ENCODE measurements at places on chromosomes 3 and 15.
A peak's percentile ranks its signal among the peaks of the same experiment; 100 is the strongest.

DNA sequence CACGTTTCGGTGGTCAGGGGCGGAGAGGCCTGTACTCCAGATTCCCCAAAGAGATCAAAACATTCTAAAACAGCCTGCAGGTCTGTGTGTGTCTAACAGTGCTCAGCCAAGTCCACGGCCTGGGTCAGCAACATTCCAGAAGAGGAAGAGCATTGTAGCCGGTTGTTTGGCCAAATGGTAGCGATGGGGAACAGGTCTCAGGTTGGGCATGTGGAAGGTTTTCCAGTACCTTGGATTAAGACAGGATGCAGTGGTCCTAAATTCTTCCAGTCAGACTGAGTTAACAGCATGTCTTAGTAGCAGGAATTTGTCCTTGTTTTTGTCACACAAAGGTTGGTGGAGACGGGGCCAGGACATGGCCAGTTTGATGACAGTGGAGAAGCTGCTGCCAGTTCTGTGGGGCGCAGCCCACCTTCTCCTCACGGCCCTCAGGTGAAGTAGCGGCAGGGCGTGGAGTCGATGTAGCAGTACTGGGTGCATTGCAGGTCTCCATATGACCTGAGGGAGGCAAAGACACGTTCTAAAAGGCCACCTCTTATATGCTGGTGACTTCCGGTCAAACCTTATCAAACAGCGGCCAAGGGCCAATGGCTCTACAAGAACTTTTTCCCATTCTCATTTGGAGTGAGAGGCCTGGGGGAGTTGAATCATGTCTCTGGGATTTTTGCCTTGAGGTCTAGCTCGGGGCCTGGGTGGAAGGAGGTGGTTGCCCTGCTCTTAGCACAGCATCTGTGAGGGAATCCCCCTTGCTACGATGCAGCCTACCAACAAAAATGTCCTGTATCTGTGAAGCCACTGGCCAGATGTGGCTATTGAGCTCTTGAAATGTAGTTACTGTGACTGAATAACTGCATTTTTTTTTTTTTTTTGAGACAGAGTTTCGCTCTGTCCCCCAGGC lies 24.1 kb downstream of the EAF1 start:
- DNase-seq: no peak

DNA sequence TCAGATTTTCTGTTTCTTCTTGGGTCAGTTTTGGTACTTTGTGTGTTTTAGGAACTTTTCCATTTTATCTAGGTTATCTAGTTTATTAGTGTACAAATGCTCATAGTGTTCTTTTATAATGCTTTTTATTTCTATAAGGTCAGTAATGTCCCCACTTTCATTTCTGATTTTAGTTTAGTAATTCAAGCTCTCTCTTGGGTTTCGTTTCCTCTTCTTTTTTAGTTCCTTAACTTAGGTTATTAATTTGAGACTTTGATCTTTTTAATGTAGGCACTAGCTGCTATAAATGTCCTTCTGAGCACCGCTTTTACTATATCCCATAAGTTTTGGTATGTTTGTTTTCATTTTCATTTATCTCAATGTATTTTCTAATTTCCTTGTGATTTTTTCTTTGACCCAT lies 27.0 kb upstream of the CD200R1L start:
- DNase-seq: no peak

DNA sequence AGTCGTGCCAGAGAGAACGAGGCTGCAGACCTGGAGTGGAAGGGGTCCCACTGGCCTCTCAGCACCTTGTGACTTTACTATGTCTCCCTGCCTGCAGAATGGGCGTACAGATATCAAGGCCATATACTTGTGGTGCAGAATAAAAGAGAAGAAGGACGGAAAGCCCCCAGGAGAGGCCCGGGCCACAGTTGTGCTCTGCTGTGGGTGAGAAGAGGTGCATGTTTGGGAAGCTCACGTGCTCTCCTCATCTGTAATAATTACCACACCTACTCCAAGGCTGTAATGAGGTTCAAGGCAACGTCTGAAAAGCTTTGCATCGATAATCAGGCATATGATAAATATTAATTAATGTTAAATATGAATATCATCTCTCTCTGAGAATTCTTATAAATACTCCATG lies 58.0 kb downstream of the MGLL start:
- DNase-seq: no peak

DNA sequence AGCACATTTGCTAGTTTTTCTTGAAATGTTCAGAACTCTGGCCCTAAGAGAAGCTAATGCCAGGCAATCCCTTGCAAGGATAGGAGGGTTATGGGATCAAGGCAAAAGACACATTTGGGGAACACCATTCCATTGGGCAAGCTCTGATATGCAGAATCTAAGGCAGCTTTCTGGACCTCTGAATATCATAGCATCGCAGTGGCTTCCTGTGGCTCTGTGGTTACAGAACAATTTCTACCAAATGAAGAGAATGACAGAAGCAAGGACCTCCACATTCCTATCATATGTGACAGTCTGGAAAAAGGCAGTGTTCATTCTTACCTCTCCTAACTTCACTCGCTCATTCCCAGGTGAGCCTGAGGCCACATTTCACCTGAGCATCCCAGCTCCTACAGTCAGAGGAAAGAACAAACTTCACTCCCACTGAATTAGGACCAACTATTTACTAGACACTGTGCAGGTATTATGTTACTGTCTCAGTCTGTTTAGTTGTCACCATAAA lies 836.1 kb upstream of the CFAP20DC start:
- no peak for DNase-seq

DNA sequence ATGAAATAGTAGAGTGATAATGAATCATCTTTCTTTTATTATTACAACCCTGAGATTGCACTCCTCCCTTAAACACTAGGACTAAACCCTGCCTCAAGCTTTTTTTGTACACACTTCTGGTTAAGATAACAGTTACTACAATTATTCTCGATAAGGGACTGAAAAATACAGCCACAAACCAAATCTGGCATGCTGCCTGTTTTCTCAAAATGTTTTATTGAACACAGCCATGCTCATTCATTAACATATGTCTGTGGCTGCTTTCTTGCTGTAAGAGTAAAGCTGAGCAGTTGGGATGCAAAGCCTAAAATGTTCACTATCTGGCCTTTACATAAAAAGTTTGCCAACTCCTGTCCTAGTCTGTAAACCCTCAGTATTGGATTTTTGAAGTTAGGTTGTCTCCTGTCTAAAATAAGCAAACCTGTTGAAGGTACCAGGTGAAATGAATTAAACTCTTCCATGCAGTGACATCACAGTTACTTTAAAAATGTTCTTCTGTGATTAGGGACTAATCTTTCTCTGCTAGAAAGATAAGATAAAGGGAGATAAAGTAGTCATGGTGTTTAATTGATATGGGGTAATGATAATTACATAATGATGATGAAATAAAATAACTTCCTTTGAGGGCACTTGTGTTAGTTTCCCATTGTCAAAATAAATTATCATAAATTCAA lies 218.2 kb downstream of the STXBP5L start:
- no peak for DNase-seq

GRCh38 chr3:136937851-136938250 lies 19.9 kb upstream of the IL20RB start:
- DNase-seq: no peak

DNA sequence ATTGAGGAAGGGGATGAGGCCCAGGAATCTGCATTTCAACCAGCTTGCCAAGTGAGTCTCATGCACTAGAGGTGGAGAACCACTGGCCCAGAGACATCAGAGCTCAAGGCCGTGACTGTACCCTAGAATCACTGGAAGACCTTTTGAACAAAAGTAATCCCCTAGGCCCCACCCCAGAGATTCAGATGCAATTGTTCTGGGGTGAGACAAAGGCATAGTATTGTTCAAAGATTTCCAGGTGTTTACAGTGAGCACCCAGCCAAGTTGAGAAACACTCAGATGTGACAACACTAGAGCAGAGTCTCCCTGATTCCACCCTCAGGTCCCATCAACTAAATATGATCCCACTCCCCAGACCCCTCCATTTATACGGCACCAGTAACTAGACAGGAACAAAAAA lies 290.3 kb upstream of the TLE3 start:
- DNase-seq: no peak

DNA sequence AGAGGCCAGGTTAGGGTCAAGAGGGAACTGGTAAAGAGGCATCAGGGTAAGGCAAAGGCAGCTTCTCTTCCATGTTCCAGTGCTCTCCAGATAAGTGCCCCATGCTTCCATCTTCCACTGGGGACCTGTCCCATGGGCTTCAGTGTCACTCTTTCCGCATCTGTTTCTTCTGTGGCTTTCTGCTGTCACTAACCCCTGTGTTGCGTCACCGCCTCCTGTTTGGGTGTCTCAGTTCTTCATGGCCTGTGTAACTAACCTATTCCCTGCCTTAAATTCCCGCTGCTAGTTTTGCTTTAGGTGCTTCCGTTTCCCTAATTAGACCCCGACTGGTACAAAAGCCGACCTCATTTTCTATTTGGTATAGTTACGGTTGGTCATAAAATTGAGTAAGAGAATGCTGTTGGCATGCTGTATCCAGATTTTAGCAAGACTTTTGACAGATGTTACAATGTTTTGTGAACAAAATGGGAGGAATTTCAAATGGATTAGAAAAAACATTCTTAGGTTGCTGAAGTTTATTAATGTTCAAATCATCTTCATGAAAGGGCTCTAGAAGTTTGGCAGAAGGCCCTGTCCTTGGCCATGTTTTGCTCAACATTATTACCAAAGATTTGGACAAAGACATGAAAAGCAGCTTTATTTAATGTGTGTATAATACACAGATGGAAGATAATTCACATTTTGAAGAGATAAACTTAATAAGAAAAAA lies 245.3 kb downstream of the BBX start:
- DNase-seq: no peak

DNA sequence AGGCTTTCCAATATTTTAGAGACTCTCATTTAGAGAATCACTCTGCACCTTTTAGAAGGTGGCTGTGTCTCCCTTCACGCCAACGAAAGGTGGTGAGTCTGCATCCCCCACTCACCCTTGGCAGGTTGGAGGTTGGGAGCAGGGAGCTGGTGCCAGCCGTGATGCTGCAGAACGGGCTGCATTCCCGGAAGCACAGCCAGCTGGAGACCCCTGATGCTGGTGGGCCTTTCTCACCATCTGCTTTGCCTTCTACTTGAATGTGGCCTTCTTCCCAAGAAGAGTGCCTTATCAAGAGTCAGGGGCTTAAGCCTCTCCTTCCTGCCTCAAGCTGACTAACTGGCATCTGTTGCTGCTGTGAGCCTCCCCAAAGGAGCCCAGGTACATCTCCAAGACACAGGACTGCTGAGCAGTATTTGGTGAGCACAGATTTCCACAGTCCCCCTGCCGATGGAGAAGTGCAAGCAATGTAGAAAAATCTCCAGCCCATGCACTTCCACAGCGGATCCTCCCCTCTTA lies 17.7 kb upstream of the HEG1 start:
- DNase-seq: no peak

GRCh38 chr15:64894395-64895056 lies 17.2 kb upstream of the ANKDD1A start:
- DNase-seq: peak; percentile 89

DNA sequence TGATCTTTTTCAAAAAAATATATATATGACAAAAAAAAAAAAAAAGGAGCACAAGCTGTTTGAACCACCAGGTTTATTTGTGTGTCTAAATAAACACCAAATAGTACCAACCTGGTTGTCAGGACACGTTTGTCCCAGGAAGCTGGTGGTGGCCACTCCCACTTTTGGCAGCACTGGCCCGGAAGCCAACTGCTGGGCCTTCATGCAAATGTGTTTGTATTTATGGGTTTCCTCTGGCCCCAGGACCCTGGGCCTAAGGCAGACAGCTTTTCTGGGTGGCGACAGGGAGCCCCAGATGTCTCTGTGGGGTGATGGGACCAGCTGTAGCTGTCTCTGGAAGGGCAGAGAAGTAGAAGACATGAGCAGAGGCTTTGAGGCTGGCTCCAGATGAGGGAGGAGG lies 31.6 kb downstream of the PRKCD start:
- no peak for DNase-seq

DNA sequence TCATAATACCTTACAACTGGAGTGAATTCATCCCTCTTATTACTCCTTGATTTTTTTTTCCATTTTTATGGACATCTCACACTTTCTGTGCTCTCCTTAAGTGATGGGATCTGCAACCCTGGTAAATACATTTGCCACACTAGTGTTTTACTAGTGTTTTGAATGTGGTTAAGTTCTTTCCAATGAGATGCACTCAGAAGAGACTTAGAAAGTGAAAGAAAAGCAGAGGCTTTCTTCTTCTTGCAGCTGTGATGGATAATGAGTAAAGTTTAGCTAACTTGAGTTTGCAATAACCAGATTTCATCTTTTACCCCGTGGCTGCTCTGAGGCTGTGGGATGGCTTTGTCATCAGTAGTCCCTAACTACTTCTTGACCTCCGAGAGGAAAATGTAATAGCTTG lies 1248.4 kb downstream of the NSUN3 start:
- DNase-seq: no peak
